ENCODE measurements at places on chromosomes 7 and 10.

DNA sequence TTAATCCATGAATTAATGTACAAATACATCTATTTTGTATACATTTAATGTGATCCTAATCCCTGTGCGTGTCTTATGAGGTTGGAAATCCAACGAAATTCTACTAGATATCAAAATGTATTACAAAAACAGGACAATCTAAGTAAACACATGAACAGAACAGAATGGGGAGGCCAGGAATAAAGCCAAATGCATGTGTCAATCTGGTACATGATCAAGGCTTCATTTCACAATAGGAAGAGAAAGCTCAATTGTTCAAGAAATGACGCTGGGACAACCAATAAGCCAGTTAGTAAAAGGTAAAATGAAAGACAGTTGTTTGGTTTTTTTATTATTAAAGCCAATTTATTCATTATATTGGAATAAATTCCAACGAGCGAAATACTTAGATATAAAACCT, 83.0 kb downstream of the COL13A1 start:
- DNase-seq, result no peak

DNA sequence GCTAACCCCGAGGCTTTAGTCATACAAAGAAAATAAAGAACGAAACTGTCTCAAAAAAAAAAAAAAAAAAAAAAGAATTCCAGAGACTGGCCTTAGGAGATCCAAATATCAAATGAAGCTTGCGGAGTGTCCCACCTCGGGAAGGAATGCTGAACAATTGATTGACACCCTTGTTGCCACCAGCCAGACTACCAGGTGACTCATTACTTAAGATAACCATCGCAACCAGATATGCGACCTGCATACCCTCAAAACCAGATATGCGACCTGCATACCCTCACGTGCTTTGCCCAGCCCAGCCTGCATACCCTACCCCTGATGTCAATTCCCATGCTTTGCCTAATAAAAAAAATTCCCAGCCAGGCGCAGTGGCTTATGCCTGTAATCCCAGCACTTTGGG, 2.7 kb upstream of the PRKRIP1 start:
- DNase-seq, result no peak

DNA sequence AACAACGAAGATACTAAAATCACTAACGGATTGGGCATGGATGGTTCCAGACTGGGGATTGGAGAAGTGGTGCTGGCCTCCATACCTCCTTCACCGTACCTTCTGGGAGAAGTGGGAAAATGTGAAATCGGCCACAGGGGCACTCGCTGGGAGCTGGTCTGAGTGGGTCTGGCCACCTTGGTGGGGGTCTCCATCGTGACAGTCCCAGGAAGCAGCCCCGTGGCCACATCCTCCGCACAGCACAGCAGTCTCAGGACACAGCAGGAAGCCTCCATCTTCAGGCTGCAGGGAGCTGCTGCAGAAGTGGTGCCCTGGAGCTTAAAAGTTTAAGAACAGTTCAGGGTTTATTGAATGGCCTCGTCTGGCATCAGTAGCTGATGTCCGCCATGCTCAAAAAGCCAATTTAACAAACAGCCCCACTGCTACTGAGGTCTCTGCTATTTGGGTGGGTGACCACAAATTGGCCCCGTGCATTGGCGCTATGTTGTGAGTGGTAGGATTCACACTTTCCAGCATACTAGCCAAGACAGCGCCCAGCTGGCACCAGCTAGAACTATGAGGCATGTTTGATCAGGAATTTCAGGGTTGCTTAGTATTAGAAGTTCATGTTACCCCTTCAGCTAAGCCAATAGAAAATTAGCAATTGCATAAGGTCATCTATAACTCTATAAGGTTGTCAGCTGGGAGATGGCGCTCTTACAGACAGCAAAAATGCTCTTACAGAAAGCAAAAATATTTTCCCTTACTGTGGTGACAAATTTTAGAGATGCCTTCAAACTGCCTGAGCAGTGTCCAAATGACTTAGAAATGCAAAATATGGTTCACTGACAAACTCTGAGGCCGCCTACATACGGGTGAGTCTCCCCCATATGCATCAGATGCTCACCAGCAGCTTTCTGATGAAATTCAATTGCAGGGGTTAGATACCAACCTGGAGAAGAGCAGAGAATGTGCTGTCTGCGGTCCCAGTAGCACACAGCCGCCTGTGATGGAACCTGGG, 17.0 kb downstream of the PKD1L1 start:
- DNase-seq, result no peak

- DNase-seq, result no peak
These were observed 138.8 kb downstream of the OAT start for GRCh38 chr10:124279882-124280281.

DNA sequence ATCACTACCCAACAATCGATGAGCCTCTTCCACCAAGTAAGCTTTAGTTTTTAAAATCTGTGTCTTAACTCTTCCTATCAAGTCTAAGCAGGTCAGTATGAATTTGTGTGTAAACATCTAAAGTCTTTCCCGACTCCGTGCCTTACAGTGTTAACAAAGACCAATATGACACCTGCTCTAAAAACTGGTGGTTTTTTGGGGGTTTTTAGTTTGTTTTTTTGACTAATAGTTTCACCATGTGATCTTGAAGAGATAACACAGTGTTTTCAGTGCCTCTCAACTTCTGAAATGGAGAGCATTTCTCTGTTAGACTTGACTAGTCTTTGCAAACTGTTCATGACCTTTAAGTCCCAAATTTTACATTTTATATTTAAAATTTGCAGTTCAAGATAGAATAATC, 132.0 kb upstream of the STK17A start:
- DNase-seq, result no peak

GRCh38 chr10:63919575-63920279, 398.5 kb downstream of the REEP3 start:
- no peak for DNase-seq

- DNase-seq, result no peak
These were observed 132.9 kb downstream of the CHN2 start for GRCh38 chr7:29327455-29327854.

- DNase-seq, result no peak
These were observed 620 bp downstream of the ZRANB1 start for GRCh38 chr10:124942317-124943169.

Data from right forelimb (tissue), 1 donor.